ENCODE measurements at places on chromosomes 5 and 9.
A peak's percentile ranks its signal among the peaks of the same experiment; 100 is the strongest.

- DNase-seq, result no peak
Measured at GRCh38 chr9:121814594-121814993, 163.2 kb downstream of the DAB2IP start.

GRCh38 chr5:13186177-13186576, 758.3 kb downstream of the DNAH5 start:
- DNase-seq, result no peak

DNA sequence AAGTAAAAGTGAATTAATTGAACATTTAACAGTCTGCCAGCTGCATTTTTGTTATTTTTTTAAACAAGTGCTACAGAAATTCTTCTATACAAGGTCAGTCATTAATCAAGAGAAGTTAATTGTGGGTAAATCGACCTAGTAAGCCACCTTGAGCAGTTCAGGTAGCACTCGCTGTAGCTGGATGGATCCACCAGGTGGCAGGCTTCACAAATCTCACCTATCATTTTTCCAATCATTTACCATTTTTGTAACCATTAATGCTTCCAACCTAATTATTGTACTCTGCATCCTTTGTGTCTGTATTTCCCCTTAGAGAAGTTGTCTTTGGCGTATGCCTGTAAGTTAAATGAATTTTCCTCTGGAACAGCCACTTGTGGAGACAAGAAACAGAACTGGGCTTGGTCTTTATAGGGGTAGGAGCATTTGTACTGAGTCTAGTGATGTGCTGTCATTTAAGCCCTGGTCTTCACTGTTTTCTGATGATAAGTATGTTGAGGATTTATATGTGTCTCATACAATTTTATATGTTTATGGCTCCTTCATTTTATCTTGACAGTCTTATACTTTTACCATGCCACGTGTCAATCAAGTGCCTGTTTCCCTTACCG, 39.5 kb downstream of the CD180 start:
- DNase-seq, result peak; percentile 13

DNA sequence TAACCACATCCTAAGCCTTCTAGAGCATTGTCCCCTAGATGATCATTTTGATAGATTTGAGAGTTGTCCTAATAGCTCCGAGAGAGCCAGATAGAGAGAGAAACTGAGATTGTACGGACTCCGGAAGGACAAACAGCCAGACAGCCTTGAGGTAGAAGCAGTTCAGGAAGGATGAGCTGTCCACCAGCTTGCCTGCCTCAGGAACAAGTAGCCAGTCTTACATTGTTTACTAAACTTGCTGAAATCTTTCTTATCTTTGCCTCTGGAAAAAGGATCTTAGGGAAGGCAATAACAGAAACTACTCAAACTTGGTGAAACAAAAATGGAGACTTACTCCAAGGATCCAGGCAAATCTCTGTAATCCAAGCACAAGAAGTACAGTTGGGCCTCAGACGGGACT, 39.0 kb upstream of the SAP30L start:
- no peak for DNase-seq

DNA sequence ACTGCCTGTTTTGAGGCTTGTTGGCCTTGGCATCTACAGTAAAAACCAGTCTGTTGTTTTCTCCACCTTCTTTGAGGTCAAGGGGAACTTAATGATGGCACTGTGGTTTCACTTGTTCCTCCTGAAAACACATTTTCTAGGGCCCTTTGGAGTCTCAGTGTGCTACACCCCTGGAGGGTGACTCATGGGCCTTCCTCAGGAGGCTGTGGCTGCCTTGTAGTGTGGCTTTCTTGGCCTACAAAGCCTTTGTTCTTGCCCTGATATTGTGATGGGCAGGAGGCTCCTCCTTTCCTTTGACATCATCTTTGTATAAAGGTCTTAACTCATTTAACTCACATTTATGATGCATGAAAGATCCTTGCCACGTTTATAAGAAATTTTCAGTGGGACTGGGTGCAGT, 56.3 kb upstream of the GPBP1 start:
- peak; percentile 3 for DNase-seq

DNA sequence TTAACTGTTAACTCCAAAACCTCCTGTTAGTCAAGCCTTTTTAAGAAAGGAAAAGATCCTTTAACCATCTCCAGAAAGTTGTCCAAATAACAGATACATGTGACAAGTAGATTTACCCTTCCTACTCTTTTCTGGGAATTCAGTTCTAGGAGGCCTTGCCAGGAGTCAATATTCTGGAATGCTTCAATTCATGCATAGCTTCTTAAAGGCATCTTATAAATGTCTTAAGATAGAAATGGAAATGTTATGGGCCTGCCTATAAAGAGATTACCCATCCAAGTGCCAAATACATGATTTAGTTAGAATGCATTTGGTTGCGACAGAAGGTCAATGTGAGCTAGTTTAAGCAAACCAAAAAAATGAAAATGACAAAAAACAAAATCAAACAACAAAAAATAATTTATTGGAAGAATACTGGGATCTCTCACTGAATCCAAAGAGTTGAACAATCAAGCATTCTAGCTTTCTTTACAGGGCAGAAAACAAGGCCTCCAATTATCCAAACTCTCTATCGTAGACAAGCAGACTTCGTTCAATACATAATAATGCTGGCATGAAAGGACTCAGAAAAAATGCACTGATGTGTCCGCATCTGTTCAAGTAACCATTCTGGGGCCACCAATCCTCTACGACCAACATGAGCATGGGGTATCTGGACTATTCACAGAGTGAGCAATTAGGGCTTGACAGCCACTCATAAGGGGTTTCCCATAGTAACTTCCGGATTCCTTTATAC, 188.6 kb downstream of the CTNND2 start:
- no peak for DNase-seq

DNA sequence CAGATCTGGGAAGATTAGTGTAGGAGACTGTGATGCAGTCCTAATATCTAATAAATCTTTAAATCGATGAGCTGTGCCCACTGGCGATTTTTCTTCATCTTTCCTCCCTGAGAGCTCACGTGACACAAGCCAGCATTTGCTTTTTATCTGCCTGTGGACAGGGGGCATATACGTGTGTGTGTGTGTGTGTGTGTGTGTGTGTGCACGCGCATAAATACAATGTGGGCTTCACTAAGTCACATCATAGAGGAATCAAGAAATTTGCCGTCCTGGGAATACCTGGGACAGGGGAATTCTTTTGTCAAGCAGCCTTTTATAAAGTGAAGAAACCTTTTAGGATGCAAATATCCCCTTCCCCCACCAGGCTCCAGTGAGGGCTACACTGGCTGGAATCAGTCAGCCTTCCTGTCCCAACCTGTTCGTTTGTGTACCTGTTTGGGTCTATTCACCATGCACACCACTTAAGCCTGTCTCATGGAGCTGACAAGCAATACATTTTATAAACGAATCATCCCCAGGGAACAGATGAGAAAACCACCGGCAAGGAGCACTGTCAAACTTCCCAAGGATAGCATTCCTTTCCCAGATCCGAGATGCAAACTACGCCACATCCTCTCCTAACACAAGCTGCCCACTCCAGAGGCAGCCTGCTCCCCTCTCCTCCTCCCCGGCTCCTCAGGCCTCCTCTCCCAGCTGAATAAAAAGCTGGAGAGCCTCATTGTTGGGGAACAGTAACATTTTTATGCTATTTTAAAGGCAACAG, 2.7 kb downstream of the EPB41L4B start:
- no peak for DNase-seq

- no peak for DNase-seq
Measured at GRCh38 chr9:136088939-136089696, 6.0 kb downstream of the NACC2 start.

GRCh38 chr9:129555512-129556215, 65.2 kb downstream of the C9orf50 start:
- DNase-seq, result no peak

GRCh38 chr5:138653502-138653901, 78.3 kb upstream of the HSPA9 start:
- no peak for DNase-seq

- DNase-seq, result no peak
Measured at GRCh38 chr9:69141851-69142250, 32.2 kb upstream of the TJP2 start.

GRCh38 chr5:96114736-96115135, 153.1 kb upstream of the ELL2 start:
- DNase-seq, result no peak

GRCh38 chr5:148382961-148383360, 797 bp upstream of the FBXO38 start:
- DNase-seq, result no peak

GRCh38 chr9:124297551-124297901, 39.8 kb downstream of the NEK6 start:
- DNase-seq, result no peak

DNA sequence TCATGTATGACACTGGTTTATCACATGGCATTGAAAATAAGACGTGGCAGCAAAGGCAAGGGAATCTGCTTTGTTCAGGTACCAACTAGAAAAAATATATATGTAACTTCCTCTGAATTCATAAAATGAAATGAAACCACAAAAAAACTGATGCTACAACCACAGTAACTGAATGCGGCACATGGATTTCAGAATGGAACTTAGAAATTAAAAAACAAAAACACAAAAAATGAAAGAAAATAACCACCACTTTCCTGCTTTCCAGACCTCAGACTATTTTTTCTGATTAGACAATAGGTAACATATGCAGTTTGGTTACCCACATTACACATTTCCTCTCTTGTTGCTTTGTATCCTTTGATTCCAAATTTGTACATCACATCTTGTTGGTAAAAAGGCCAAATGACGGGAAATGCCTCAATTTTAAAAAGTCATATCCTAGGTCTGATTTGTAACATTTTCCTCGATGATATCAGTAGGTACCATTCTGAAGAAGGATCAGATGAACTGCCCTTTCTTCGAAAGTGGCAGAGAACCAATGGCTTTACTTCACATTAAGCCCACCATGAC, 18.1 kb upstream of the PDCL start:
- no peak for DNase-seq

- DNase-seq, result peak; percentile 56
Measured at GRCh38 chr9:133141833-133142595, 21.0 kb upstream of the RALGDS start.

DNA sequence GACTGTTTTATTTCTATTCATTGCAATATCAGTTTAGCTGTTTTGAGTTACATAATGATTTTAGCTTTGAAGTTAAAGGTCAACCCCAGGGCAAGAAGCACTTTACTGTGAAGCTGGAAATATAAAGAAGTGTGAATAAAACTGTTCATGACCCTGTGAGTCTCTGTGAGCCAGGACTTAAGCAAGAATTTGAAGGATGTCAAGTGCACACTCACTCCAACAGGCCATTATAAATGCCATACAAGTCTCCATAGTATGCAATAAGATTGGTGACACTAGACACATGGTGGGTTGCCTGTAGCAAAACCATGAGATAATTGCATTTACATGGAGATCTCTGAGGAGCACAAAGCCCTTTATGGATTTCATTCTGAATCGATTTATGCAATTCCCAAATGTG, 318.7 kb upstream of the ITGA1 start:
- no peak for DNase-seq

DNA sequence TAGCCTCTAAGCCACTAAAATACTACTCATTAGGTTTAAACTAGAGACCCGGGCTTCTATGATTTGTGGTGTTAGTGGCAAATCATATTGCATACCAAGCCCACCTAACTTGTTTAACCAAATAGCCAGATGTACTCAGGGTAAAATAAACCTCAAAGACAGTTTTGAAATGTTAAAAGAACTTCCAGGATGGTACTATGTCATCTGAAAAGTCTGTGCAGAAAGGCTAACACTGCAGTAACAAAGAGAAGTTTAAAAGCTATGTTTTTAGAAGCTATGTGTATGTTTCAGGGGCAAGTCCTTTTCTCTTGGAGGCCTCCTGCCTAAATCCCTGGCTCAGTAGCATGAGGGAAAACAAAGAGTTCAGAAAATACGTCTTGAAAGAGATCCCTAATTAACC, 84.9 kb upstream of the IL7R start:
- DNase-seq, result no peak

DNA sequence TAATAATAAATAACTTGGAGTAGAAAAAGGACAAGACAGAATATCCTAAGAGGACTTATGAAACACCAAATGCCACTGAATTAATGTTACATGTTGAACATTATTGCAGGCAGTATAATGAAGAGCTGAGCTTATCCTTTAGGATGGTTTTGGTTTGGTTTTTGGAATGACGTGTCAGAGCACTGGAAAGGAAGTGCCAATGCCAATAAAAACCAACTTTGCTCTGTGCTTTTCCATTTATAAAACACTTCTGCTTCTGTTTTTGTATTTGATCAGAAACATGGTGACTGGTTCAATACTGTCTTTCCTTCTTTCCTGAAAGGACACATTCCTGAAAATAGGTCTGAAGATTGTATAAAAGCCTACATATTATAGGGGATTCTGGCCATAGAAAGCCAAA, 4.2 kb downstream of the MEGF10 start:
- DNase-seq, result no peak

- no peak for DNase-seq
Measured at GRCh38 chr9:83473488-83473971, 64.7 kb downstream of the FRMD3 start.

Data from activated T-helper 1 cell treated with anti-CD3 and anti-CD28 coated beads, Interleukin-2, amount 50 U/mL, for 16 hours (primary cell).